ENCODE measurements at places on chromosomes 3 and 15.

DNA sequence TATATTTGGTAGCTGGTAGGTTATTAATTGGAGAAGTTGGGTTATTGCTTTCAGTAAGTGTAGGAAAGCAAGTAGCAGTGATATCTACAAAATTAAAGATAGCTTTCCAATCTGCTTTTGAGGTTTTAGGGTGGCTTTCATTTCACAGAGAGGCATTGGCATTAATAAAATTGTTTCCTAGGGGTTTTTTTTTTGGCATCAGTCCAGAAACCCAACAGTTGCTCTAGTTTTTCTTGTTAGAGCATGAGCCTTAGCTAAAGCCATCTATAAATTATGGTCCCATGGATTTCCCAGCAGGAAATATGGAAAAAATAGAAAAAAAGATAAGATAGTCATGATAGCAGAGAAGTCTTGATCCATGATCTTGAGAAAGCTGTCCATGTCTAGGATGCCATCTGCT lies 3.0 kb upstream of the B4GALT4 start:
- DNase-seq = no peak

DNA sequence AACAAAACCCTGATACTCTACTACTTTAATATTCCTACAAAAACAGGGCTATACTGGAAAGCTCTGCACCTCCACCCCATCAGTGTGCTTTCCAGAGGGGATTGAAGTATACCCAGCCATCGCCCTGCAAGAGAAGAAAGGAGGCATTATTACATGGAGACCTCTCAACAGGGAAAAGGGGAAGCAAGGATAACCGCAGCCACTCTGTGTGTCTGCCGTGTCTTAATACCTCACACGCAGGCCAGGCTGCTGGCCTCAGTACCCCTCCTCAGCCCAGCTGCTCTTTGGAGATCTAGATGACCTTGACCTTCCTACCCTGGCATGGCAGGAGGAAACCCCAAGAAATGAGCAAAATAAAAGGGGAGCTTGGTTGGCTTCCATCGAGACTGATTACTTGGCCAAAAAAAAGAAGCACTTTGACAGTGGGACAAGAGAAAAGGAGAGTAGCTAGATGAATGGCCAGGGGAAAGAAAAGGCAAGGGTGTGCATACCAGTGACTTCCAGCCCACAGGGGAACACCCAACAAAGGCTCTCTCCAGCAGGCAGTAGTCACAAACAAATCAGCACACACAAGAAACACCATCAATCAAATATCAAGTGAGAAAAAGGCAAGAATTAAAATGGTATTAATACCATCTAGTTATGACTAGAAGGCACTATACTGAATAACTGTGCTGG lies 129.4 kb downstream of the STT3B start:
- no peak for DNase-seq

DNA sequence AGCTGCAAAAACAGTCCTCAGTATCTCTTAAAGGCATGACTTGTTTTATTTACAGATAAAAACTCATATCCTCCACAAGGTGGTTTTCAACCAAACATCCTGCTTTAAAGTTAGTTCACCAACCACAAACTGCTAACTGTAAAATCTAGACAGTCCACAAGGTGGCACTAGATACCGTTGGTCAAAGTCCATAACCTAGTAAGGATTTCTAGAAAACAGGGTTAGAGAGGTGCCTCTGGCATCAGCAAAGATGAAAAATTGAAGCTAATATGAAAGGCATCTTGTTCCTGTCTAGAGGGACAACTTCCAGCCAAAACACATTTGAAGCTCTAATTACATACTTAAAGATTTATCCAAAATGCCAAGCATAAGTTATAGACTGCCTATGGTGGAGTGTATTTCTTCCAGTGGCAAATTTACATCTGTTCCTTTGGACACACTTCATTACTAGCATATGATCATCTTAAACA lies 56.0 kb downstream of the ZMAT3 start:
- peak; percentile 37 for DNase-seq

DNA sequence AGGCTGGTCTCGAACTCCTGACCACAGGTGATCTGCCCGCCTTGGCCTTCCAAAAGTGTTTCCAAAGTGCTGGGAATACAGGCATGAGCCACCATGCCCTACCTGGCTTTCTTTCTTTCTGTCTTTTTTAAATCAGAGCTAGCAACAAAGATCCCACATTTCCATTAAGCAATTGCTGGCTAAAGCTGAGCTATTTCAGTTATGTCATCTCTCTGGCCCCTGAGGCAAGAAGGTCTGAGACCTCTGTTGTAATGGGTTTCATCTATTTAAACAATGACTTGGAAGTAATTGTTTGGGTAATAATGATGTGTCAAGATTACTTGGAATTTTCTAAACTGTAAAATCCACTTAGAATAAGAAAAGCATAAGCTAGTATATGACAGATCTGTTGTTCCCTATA lies 30.2 kb upstream of the CRBN start:
- no peak for DNase-seq

- no peak for DNase-seq
Observed at GRCh38 chr3:76941376-76941775, 98.5 kb upstream of the ROBO2 start.

DNA sequence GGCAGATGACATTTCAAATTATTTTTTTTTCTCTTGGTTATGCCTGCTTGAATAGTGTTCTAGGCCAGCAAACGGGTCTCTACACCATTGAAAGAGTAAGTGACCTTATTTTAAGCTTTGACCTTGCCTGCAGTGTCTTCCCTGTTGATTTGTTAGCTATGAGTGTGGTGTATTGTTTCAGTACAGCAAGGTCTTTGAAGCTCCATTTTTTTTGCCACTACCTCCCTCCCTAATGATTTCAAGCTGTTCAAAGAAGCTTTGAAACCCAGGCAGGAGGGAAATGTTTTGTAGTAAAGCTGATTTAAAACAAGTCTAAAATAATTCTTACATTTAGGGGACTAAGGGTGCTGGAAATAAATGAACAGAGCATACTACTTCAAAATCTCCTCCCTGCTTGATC lies 1249.8 kb downstream of the ROBO1 start:
- no peak for DNase-seq

DNA sequence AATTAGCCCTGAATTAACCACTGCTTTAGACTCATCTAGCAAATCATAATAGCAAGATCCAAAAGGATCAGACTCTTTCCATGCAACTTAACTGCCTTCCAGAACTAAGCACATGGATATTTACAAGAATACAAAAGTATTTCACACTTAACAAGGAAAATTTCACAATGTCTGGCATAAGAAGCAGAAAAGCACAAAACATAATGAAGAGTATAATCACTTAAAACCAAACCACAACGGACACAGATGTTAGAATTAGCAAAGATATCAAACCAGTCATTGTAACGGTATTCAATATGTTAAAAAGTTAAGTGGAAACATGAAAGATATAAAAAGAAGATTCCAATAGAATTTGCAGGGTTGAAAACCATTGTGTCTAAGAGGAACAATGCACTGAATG lies 51.5 kb upstream of the COL6A6 start:
- DNase-seq = no peak

DNA sequence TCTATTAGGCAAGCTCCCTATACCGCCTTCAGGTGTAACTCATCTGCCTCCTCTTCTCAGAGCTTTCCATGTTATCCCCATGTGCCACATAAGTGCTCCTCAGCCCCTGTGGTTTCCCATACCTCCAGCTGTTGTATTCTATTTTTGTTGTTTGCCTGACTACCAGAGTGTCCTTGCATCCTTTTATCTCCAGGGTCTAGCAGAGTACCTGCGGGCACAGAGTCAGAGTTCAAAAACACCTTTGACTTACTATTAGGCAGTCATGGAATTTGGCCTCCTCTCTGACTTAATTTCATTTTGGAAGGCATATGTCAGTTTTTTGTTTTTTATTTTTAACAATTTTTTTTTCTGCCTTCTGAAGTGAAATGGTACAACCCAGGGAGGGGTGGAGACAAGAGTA lies 7.1 kb downstream of the GPR87 start:
- no peak for DNase-seq

GRCh38 chr3:32106929-32107362 lies 526 bp downstream of the GPD1L start:
- no peak for DNase-seq

DNA sequence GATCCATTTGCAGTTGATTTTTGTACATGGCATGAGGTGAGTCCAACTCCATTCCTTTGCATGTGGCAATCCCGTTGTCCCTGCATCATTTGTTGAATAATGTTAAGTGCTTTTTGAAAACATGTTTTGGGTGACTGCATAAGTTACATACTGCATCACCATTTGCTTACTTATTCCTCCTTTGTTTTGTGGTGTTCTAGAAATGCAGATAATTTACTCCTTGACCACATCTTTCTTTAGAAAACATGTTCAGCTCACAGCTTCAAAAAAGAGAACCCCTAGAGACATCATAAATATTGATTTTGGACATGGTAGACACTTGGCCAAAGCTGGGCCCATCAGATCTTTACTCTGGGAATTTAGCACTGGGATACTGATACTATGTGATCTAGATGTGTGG lies 135.3 kb upstream of the DAZL start:
- no peak for DNase-seq

DNA sequence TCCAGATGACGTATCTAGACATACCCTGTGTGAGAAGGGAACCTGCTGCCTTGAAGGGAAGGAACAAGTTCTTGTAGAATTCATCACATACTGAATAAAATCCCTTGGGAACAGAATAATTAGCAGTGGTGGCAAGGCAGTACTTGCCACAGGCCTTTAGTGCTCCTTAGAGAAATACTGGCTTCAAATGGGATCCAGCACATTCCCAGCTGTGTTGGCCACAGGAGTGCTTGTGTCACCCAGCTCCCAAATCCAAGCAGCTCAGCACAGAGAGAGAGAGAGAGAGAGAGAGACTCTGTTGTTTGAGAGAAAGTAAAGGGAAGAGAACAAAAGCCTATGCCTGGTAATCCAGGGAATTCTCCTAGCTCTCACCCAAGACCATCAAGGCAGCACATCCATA lies 969.0 kb upstream of the ALCAM start:
- no peak for DNase-seq

DNA sequence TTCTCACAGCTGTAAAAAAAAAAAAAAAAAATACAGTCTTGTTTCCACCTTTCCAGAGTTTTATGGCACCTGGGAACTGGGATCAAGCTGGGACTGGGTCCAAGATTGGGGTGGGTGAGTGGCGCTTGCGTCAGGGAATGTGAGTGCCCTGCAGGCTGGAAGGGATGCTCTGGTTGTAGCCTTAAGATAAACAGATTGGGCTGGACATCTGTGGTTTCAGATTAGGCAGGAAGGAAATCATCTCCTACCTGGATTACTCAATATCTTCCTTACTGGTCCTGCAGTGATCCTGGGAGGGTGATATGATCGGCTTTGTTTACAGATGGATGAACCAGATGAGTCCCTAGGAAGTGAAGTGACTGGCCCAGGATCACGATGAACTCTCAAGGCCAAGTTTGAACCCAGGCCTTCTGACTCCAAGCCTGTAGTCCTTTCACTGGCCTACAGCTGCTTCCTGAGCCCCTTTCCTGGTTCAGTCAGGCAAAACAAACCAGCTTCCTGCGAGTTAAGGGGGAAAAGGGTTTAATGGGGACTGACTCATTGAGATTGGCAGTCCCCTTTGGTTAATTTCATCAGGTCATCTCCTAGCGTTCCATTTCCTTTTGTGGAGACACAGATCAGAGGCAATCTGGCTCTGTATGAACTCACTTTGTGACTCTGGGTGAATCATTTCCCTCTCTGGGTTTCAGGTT lies 179.8 kb downstream of the THSD4 start:
- no peak for DNase-seq

DNA sequence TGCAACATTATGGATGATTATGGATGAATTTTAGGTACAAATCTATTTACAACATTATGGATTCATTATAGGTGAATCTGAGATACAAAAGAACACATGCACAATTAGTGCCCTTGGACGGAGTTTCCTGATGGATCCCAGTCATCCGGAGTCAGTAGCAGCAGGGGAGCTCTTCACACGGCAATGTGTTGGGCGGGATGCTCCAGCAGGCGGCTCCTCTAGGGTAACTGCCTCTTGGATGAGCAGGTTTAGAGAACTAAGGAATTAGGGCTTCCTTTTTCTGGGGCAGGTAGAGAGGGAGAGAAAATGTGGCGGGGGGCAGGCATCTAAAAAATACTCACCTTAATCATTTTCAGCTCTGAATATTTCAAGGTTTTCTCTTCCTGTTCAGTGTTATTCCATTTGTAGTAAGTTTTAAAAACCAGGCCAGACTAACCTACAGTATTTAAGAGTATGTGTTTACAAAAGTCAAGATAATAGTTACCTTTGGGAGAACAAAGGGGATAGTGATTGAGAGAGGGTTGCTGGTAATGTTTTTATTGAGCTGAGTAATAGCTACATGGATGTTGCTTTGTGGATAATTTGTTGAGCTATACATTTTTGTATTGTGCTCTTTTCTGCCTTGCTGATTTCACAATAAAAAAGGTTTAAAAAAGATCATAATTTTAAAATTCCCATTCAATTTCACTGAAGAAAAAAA lies 27.4 kb upstream of the GOLM2 start:
- DNase-seq = no peak

DNA sequence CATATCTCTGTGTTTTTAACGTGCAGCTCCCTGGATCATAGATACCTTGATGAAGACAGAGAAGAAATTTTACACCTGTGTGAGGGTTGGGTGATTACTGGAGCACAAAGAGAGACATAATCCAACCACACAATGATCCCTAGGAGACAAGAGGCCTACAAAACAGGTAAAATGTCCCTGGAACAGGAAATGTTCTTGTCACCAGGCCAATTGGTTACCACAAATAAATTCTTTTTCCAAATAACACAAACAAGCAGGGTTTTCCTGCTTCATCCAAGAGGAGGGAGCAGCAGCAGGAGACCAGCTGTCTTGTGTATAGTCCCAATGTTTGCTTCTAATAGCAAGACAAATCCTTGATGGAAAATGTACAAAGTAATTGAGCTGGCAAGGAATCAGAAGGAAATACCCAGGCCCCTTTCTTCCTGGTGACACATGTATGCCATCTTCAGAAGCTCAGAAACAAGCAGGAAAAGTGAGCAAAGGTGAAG lies 1.4 kb downstream of the MGLL start:
- DNase-seq = no peak

GRCh38 chr3:12791430-12791829 lies 5.0 kb upstream of the CAND2 start:
- DNase-seq = no peak

- DNase-seq = no peak
Observed at GRCh38 chr15:41125931-41126642, 10.0 kb upstream of the INO80 start.
